ENCODE measurements at places on chromosomes 2 and 18.

GRCh38 chr18:59861963-59862819 lies 37.6 kb upstream of the PMAIP1 start:
- no peak for DNase-seq

- no peak for DNase-seq
These were observed 208.2 kb upstream of the REV1 start for GRCh38 chr2:99697811-99698568.

DNA sequence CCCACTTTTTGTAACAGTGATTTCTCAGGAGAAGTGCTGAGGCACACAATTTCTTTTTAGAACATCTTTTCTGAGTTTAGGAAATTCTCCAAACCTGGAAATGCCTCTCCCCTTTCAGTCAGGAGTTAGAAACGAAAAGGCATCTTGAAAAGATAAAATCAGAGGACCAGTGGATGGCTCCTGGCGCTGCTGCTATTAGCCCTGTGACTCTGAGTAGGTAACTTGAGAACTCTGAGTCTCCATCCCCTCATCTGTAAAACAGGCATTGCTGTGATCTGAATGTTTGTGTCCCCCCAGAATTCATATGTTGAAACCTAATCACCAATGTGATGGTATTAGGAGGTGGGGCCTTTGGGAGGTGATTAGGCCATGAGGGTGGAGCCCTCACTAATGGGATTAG lies 50.2 kb downstream of the EHD3 start:
- DNase-seq, result no peak

DNA sequence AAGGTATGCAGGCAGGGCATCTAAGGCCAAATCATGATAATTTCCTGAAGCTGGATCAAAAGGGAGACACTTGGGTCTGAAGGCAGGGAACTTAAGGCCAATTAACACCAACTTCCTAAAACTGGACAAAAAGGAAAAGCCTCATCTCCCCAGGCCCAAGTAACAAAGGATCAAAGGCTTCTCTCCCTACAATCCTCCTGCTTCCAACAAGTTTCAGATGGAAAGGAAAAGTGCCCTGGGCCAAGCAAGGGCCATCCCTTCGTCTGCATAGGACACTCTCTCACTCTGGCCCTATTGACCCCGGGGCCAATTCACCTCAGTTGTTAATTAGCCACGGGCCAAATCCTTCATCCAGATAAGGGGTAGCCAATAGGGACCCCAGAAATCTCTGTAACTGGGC lies 1335.8 kb upstream of the CDH2 start:
- DNase-seq, result no peak

- no peak for DNase-seq
These were observed 110.6 kb upstream of the FAM136A start for GRCh38 chr2:70412294-70413070.

DNA sequence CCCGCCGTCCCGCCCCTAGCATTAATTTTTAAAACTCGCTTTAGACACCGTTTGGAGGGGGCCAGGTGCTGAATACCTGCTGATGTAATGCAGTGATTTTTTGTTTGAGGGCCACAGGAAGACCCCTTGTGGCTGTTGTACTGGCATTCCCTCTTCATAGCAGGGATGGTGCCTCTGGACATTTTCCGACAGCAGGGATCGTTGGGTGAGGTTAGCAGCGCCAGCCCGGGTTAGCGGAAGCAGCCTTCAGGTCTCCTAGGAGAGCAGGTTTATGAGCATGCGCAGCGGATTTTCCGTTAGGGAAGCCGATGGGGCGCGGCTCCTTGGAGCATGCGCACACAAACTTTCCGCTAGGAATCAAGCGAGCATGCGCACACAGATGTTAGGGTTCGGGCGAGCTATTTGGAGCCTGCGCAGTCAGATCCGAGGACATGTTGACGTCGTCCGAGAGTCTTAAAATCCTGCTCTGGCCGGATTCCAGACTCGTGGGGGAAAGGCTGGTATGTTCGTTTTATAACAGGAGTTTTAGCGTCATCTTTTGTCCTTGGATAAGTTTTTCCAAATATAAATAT lies 17.2 kb upstream of the C2orf74 start:
- peak; percentile 91 for DNase-seq

GRCh38 chr2:55923091-55923981 lies at the start of gene EFEMP1:
TSS of gene EFEMP1 (minus strand) at chr2:55923782. CDS start at chr2:55922440, 1,342 bp downstream.
- no peak for DNase-seq

GRCh38 chr18:79610461-79611039 lies 69.1 kb upstream of the CTDP1 start:
- no peak for DNase-seq

DNA sequence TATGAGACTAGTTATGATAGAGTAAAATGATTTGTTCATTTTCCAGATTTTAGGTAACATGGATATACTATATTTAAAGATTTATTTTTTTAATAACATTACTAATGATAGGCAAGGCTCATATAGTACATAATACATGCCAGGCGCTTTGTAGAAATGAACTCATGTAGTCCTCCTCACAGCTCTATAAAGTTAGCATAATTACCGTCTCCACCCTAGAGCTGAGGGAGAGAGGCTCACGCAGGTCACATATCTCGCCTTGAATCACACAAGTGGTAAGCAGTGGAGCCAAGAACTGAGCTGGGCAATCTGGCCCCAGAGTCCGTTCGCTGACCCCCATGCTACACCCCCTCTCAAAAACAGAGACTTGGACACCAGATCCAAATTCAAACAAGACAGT lies 222.5 kb downstream of the FAM210A start:
- no peak for DNase-seq

- DNase-seq, result no peak
These were observed 93.9 kb downstream of the DGKD start for GRCh38 chr2:233448220-233448559.

DNA sequence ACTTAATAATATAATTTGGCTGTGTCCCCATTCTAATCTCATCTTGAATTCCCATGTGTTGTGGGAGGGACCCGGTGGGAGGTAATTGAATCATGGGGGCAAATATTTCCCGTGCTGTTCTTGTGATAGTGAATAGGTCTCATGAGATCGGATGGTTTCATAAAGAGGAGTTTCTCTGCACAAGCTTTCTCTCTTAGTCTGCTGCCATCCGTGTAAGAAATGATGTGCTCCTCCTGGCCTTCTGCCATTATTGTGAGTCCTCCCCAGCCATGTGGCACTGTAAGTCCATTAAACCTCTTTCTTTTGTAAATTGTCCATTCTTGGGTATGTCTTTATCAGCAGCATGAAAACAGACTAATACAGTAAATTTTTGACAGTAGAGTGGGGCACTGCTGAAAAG lies 102.5 kb upstream of the LTBP1 start:
- no peak for DNase-seq

- DNase-seq, result no peak
These were observed 217.1 kb downstream of the KLHL29 start for GRCh38 chr2:23602116-23602515.

DNA sequence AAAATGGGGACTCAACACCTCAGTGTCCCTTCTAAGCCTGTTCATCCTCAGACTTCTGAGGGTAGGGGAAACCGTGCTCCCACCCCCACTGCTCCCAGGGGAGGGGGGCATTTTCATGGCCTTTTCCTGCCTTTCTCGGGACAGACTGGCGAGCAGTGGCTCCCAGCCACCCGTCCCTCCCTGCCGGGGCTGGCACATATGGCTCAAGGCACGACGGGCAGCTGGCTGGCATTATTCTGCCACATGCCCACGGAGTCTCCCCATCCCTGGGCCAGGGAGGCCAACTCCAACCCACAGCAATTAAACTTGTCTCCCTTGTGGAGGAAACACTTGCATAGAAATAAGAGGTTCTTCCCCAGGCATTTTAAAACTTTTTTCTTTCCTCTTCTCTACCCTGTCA lies 148.5 kb upstream of the CBLN2 start:
- DNase-seq, result no peak

GRCh38 chr18:55912919-55913318 lies 324.9 kb upstream of the TCF4 start:
- no peak for DNase-seq

DNA sequence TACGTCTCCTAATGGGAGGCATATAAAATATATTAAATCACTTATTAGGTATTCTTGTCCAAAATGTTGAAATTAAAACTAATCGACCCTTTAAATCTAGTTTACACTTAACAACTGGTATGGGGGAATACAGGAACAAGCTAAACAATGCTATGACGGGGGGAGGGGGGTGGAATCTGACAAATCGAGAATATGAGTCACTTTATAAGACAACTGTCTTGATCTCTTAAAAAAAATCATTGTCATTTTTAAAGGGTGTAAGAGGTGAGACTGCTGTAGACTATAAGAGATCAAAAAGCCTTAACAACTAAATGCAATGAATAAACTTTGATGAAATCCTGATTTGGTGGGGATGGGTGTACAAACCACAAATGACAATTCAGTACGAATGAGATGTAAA lies 6.0 kb downstream of the MAP3K2 start:
- DNase-seq, result no peak

- no peak for DNase-seq
These were observed 27.9 kb upstream of the SPTBN1 start for GRCh38 chr2:54428108-54428831.

GRCh38 chr2:6863792-6864191 lies 1.9 kb downstream of the CMPK2 start:
- no peak for DNase-seq

GRCh38 chr2:239106314-239106908 lies 258.5 kb downstream of the TWIST2 start:
- DNase-seq, result peak; percentile 51

GRCh38 chr2:213078686-213079085 lies 72.7 kb downstream of the IKZF2 start:
- DNase-seq, result no peak

- DNase-seq, result no peak
These were observed 22.9 kb downstream of the COLEC12 start for GRCh38 chr18:477565-477964.

- DNase-seq, result no peak
These were observed 11.8 kb upstream of the ACVR1 start for GRCh38 chr2:157887946-157888345.

GRCh38 chr2:219230059-219230540 lies 494 bp downstream of the ANKZF1 start:
- no peak for DNase-seq

DNA sequence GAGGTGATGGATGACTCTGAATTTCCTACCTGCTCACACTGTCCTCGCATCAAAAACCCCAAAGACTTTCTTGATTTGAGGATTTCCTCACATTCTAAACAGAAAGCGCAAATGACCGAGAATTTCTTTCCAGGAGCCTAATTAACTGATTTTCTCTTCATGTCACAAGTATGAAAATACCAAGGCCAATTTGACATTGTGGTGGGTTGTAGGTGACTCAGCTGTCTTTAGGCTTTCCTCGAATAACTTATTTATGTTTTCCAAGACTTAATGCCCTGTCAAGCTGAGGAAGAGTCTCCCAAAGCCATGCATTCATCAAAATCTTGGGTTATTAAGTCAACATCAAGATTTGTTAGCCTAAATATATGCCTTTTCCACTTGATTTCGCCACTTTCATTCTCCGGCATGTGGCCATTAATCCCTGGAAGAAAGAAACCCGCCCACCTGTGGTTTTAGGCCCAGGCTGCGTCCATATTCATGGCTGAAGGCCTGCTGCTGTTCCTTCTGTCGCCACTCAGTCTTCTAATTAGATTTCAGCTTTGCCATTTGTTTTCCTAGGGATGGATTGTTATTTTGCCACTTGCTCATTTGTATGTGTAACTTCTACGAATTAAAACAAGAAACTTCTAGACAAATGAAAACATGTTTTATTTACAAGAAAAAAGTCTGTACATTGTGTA lies 84.9 kb downstream of the ST6GAL2 start:
- peak; percentile 12 for DNase-seq

DNA sequence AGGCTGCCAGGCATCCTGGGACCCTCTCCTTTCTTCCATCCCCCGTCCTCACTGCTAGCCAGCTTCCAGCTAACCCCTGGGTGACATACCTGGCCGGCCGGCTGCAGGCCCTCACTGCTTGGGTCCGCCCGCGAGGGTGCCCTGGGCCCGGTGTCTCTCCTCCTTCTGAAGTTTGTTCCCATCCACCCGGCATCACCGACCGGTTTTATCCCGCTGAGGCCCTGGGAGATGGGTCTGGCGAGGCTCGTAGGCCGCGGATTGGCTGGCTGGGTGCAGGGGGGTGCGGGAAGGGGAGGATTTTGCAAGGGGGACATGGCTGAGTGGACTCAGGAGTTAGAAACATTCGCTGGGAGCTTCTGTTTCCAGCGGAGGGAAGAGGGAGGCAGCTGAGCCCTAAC lies at the start of gene PAX8:
Gene PAX8, minus strand, starts transcription at position 180 of the 398 bp plus-strand sequence. CDS start 527 bp downstream, outside the sequence.
- DNase-seq, result no peak

- DNase-seq, result no peak
These were observed 25.3 kb upstream of the RFX8 start for GRCh38 chr2:101500180-101500579.

- no peak for DNase-seq
These were observed 33.4 kb downstream of the MAPRE2 start for GRCh38 chr18:35074581-35074980.

DNA sequence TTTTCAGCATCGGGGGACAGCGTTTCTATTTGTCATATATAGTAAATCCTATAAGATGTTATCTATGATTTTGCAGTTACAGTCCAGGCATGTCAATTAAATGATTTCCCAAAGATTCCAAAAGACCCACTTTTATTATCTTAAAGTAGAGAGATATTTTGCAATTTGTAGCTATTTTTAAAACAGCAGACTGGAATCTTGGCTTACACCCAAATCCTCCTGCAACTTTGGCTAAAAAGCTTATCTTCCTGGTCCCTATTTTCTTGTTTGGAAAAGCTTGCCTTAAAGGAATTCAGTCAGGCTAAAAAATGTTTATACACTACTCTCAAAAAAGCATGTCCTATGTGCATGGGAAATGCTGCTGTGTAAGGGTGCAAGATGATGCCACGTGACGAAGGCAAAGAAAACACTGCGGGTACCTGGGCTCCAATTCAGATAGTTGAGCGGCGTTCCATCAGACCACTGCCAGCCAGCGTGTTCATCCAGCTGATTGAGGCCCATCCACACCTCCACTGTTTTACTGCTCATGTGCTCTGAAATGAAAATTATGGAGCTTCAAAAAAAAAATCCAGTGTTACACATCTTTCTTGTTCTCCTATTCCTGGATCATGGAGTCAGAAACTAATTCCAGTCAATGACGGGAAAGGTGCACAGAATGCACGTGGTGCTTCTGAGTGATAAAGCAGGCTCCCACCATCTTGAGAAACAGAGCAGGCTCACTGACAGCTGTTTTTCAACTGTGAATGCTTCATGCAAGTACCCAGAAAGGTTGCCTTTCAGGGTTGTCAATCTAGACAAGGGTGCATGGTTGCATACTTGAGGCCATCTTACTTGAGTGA lies 33.8 kb downstream of the PLA2R1 start:
- peak; percentile 40 for DNase-seq

DNA sequence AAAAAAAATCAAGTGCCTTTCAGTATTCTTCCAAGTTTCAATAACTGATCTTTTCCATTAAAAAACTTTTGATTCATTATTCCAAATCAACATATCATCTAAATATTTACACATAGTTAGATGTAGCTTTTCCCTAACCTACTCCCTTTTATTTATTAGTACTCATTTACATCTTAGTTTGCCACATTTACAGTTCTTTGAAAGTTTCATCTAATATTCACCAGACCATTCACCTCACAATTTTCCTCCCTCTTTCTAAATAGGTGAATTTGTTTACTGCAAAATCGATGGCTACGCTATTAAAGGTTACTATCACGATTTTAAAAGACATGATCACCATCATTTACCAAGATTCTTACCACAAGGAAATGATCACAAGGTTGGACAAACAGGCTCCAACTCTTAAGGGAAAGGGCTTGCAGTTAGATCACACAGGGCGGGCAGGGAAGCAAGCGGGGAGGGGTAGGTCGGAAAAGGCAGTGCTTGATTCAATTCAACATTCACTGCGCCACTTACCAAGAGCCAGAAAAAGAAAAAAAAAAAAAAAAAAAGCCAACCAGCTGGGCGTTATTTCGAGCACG lies 654 bp upstream of the MARCHF7 start:
- no peak for DNase-seq

- DNase-seq, result no peak
These were observed 30.1 kb downstream of the TAF1B start for GRCh38 chr2:9873337-9873736.

Data from cerebellar cortex (tissue), 1 donor.